ENCODE measurements at places on chromosomes 13 and 19.
A peak's percentile ranks its signal among the peaks of the same experiment; 100 is the strongest.

DNA sequence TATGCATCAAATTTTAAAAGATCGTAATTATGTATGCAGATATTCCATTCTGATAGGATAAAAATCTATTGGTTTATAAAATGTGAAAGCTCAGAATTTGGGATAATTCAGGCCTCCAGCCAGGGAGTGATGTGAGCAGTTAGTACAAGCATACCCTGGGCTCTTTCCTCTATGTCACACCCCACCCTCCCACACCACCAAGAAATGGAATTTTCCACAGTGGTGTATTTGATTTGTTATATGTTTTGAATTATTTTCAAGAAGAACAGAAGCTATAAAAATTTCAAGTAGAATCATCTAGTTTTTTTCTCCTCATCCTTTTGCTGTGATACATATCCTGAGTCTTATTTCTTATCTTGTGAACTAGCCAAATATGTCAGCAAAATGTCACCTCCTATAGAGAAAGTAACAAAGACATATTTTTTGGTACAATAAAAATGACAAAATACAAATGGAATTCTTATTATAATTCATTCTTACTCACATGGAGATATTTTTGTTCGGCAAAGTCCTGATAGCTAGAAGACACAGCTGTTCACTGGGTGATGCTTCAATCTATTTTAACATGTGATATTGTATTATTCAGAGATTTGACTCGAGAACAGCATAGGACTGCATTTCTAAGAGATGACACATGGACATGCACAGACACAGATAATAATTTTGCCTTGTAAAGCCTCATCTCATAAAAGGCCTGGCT, 61.2 kb upstream of the FRY start:
- DNase-seq: no peak

DNA sequence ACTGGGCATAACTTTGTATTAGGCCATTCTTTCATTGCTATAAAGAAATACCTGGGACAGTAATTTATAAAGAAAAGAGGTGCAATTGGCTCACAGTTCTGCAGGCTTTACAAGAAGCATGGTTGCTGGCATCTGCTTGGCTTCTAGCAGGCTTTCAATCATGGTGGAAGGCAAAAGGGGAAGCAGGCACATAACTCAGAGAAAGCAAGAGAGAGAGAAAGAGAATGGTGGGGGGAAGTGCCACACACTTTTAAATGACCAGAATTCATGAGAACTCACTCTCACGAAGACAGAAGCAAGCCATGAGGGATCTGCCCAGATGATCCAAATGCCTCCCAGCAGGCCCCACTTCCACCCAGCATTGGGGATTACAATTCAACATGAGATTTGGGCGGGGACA, 179.7 kb downstream of the SPRY2 start:
- DNase-seq: no peak

- DNase-seq: no peak
Measured at GRCh38 chr13:35617420-35617819, 140.9 kb upstream of the MAB21L1 start.

DNA sequence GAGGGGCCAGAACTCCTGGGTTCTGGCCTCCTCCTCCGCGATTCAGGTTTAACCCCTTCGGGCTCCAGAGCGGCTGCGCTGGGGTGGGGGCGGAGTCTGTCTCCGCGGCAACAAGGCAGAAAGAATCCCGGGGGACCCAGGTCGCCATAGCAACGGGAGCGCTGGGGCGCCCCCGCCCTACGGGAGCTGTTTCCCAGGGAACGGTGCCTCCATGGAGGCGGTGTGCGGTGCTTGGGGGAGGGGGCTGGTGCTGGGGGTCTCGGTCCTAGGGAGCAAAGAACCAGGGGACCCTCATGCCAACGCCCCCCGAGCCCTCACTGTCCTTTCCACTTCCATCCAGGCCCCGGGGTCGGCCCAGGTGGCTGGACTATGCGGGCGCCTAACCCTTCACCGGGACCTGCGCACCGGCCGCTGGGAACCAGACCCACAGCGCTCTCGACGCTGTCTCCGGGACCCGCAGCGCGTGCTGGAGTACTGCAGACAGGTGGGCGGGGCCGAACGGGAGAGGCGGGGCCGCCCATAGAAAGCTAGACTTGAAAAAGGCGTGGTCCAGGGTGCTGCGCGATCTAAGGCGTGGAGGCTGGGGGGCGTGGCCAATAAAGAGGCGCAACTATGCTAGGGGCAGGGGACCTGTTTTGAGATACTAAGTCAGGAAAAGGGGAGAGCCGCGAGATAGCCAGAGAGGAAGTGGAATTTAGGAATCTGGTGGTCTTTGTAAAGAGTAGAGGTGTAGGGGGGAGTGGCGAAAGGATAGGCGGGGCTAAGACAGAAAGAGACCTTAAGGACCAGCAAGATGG, 1.2 kb downstream of the APLP1 start:
- peak; percentile 95 for DNase-seq

DNA sequence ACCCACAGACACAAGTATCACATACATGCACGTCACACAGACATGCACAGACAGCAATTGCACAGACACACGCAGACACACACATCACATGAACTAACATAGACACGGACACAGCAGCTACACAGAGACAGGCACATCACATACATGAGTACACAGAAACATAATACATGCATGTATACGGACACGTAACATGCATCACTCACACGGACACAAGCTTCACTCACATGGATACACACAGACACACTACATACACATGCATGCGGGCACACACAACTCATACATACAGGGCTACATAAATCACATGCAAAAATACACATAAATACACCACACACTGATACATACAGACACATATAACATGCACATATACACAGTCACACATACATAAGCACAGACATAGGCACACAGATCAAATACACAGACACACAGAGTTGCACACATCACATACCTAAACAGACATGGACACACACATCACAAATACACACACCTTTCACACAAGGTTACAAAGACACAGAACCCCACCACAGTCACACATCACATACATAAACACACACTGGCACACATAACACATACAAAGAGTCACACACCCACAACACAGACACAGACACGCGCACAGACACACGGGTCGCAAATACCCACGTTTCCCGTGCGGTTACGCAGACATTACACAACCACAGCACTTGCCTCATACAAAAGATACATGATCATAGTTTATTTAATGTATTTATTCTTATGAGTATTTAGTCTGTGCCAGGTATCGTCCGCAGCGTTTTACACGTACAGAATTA, 1.1 kb upstream of the LMTK3 start:
- no peak for DNase-seq

GRCh38 chr13:51015973-51016372, 95.1 kb downstream of the C13orf42 start:
- no peak for DNase-seq

DNA sequence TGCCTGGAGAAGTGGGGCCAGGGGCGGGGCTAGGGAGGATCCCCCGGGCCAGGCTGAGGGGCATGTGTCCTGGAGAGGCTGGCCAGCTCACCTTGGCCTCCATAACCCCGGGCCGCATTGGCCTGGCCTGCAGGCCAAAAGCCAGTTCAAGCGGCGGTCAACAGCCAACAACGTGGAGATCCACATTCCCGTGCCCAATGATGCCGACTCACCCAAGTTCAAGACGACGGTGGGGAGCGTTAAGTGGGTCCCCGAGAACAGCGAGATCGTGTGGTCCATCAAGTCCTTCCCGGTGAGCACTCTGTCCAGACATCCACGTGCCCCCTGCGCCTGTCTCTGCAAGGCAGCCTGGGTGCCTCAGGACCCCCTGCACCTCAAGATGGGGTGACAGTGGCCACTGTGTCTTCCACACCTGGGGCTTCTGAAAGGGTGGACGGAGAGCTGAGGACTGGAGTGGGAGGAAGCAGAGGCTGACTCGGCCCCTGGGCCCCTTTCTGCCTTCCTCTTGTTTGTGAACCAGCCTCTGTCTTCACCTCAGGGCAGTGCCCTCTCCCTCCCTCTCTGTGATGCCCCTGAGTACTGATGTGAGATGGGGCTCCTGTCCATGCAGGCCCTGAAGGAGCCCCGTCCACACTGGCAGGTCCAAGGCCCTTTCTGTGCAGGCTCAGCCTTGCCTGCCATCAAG, 31.1 kb downstream of the AP1M1 start:
- no peak for DNase-seq

GRCh38 chr13:42614436-42615035, 40.6 kb downstream of the TNFSF11 start:
- no peak for DNase-seq

- no peak for DNase-seq
Measured at GRCh38 chr13:46211116-46211482, 629 bp upstream of the LRRC63 start.

DNA sequence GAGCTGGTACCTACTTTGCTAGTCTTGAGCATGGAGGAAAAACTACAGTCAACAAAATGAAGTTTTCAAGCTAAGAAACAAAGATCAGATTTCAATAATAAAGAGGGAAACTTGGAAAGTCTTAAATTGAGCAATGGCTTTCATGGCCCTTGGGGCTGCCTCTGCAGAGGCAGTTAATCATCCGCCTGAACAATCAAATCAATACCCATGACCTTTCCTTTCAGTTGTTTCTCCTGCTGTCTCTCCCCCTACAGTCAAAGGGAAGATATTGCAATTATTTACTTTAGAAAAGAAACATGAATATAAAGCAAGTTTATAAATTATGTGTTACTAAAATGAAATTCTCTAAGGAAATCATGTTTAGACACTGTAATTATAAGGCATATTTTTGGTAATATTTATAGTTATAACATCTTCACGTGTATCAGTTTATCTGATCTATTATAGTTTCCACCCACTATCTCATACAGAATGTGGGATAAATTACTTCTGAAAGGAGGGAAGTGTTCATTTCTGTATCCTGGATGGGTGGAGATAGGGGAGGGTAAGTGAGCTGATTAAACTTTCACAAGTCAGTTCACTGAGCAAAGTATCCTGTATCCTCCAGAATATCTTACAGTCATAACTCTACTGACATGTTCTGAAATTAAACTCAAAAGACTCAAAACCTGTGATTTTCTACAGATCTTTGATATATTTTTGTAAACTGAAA, 72.4 kb upstream of the TSC22D1 start:
- no peak for DNase-seq

- no peak for DNase-seq
Measured at GRCh38 chr19:32748497-32748896, 28.9 kb downstream of the TDRD12 start.

DNA sequence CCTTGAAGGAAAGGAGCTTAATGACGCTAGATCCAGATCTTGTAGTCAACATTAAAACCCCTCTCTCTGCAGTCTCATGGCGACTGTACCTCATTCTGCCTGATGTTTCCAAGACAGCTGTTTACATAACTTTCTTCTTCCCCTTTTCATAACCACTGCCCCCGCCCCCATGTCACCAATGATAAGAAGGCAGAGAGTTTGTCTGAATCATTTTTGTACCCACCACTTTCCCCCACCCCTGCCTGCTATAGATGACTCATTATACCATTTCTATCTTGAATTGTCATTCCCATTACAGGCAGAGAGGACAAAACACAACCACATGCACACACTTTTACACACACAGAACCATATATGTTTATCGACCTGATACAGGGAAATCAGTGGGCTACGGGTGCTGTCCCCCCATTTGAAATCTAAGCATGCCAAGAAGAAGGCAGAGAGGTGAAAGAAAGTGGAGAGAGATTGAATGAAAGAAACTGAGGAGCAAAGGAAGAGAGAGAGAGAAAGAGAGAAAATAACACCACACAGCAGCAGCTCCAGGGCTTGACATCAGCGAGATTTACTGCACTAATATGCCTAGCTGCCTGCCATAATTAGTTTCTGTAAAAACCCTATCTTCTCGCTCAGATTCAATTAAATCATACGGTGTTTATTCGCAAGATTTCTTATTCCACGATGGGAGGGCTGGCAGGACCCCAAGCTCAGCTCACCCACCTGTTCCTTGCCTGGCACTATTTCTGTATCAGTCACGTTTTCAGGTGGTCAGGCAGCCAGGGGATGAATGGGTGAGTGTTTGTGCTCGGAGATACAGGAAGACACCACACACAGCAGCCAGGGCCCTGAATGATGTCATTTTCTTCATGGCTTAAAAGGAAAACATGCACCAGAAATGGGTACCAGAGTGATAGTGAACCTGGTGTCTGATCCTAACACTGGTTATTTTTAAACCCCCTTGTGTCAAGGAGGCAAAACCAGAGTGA, 114.3 kb upstream of the SERP2 start:
- no peak for DNase-seq

- no peak for DNase-seq
Measured at GRCh38 chr19:5141850-5142724, 173.2 kb downstream of the KDM4B start.

GRCh38 chr19:18531485-18531884, 9.6 kb upstream of the ELL start:
- DNase-seq: no peak

GRCh38 chr19:48777720-48778119, 22.4 kb downstream of the FGF21 start:
- no peak for DNase-seq

DNA sequence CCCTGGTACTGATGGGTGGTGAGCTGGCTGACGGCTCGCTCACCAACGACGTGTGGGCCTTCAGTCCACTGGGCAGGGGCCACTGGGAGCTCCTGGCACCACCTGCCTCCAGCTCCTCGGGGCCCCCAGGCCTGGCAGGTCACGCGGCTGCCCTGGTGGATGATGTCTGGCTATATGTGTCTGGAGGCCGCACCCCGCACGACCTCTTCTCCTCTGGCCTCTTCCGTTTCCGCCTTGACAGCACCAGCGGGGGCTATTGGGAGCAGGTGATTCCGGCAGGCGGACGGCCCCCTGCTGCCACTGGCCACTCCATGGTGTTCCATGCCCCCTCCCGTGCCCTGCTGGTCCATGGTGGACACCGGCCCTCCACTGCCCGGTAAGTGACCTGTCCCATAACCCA, 10.5 kb downstream of the MEGF8 start:
- DNase-seq: no peak

- DNase-seq: peak; percentile 75
Measured at GRCh38 chr13:26872525-26873385, 112.2 kb upstream of the GPR12 start.

- DNase-seq: no peak
Measured at GRCh38 chr19:49417088-49417487, 6.2 kb downstream of the PTH2 start.

GRCh38 chr19:41352609-41353465, 885 bp downstream of the TGFB1 start:
- peak; percentile 86 for DNase-seq

GRCh38 chr13:86476656-86477055, 677.4 kb upstream of the SLITRK6 start:
- no peak for DNase-seq
